ENCODE measurements at places on chromosomes 16 and 17. TPM values are rescaled to one million over a fixed set of nuclear protein-coding genes. Genes with fewer than 3 reads are reported as not detected.

GLP2R gene
- total RNA-seq, result not detected

RND2 gene
- total RNA-seq, result under 0.01 TPM

PSMD11 gene
- total RNA-seq, result 109 TPM

SCNN1B gene
- 0.73 TPM for total RNA-seq

RPRML gene
- total RNA-seq, result not detected

PRMT7 gene
- total RNA-seq, result 37.2 TPM

MT4 gene
- total RNA-seq, result not detected

MFAP4 gene
- total RNA-seq, result not detected

BTBD17 gene
- not detected for total RNA-seq

DLX3 gene
- total RNA-seq, result not detected

MT1A gene
- 14.0 TPM for total RNA-seq

SLC38A7 gene
- 16.8 TPM for total RNA-seq

CLEC10A gene
- total RNA-seq, result not detected

OTOA gene
- not detected for total RNA-seq

CDH1 gene
- total RNA-seq, result not detected

TLCD1 gene
- 2.5 TPM for total RNA-seq

ANKS4B gene
- total RNA-seq, result not detected

NAGS gene
- 13.9 TPM for total RNA-seq

RNF157 gene
- total RNA-seq, result 0.44 TPM

POLR3E gene
- total RNA-seq, result 29.3 TPM

TSPAN10 gene
- total RNA-seq, result not detected

CD7 gene
- total RNA-seq, result not detected

SMYD4 gene
- total RNA-seq, result 5.4 TPM

MYH11 gene
- total RNA-seq, result under 0.01 TPM

MT1H gene
- not detected for total RNA-seq

PLEKHH3 gene
- 10.4 TPM for total RNA-seq

ATAD5 gene
- 7.4 TPM for total RNA-seq

CDRT4 gene
- not detected for total RNA-seq

IGFBP4 gene
- 111 TPM for total RNA-seq

ASPSCR1 gene
- total RNA-seq, result 21.3 TPM

UMOD gene
- not detected for total RNA-seq

ABCC1 gene
- total RNA-seq, result 17.5 TPM

KRT36 gene
- not detected for total RNA-seq

GPR142 gene
- total RNA-seq, result not detected

SPNS3 gene
- 0.93 TPM for total RNA-seq

CCDC154 gene
- 0.05 TPM for total RNA-seq

ABCC12 gene
- not detected for total RNA-seq

PRKAR1A gene
- 206 TPM for total RNA-seq

ZFHX3 gene
- 3.7 TPM for total RNA-seq

OR4D1 gene
- total RNA-seq, result not detected

TPSB2 gene
- not detected for total RNA-seq

KRTAP16-1 gene
- total RNA-seq, result not detected

TLCD3B gene
- 0.34 TPM for total RNA-seq

SLC38A8 gene
- not detected for total RNA-seq

CSH1 gene
- total RNA-seq, result not detected

NPB gene
- 0.54 TPM for total RNA-seq

CIAO3 gene
- total RNA-seq, result 25.8 TPM

Data from mammary microvascular endothelial cell (primary cell).